ENCODE measurements at places on chromosomes 12 and 14.

- no peak for DNase-seq
These were observed 3.7 kb downstream of the SELPLG start for GRCh38 chr12:108629824-108630476.

DNA sequence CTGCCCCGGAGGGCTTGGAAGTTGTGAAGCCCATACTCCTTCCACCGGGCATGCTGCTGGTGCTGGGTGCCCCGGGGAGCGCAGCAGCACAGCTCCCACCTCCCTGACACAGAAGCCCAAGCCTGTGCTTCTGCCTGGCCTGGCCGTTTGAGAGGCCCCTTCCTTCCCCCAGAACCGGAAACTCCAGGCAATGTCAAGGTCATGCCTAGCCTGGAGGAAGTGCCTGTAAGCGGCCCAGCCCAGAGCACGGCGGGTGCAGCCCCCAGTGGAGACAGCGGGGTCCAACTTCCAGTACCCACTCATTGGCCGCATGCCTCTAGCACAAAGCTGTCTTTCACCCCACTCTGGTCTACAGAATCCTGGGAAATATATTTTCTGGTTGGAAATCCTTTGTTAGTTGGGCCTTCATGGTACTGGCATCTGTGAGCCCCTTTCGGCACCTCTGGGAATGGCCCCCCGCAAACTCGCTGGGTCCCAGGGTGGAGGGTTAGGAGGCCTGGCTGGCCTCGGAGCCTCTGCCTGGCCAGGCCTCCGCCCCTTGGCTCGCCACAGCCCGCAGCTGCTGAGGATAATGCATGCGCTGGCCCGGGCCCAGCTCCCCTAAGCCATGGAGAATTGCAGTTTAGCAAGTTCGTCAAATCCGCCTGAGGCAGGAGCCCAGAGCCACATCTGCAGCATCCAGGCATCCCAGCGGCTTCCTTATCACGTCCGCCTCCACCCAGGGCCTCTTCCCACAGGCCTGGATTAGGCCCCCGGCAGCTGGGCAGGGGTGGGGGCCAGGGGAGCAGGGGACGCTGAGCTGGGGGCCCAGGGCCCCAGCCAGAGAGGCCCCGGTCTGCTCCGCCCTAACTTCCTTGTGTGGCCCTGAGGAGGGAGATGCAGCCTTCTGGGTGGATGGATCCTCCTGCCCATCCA, 48.9 kb upstream of the DLK1 start:
- DNase-seq: no peak

DNA sequence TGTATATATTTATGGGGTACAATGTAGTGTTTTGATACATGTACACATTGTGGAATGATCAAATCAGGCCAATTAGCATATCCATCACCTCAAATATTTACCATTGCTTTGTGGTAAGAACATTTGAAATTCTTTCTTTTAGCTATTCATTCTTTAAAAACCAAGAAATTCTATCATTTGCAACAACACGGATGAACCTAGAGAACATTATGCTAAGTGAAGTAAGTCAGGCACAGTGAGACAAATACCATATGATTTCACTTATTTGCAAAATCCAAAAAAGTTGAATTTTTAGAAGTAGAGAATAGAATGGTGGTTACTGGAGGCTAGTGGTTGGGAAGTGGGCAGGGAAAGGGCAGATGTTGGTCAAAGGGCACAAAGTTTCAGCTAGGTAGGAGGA, 129.3 kb upstream of the PTPRQ start:
- no peak for DNase-seq

- DNase-seq: no peak
These were observed 354.3 kb downstream of the CEP128 start for GRCh38 chr14:80587096-80587724.

GRCh38 chr14:73752297-73752992, 38.3 kb upstream of the PNMA1 start:
- no peak for DNase-seq

- no peak for DNase-seq
These were observed 37.0 kb upstream of the TSPAN9 start for GRCh38 chr12:3040026-3040656.
